Choroid plexus epithelial cell (primary cell): ENCODE measurements at places on chromosomes 12 and 14.

DNA sequence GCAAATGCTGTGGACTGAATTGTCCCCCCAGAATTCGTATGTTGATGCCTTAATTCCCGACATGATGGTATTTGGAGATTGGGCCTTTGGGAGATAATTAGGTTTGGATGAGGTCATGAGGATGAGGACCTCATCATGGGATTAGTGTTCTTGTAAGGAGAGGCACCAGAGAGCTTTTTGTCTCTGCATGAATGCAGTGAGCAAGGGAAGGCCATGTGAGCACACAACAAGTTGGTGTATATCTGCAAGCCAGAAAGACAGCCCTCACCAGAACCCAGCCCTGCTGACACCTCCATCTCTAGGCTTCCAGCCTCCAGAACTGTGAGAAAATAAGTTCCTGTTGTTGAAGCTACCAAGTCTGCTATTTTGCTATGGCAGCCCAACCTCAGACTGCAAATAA, 51.9 kb upstream of the SMCO2 start:
- no peak for DNase-seq

DNA sequence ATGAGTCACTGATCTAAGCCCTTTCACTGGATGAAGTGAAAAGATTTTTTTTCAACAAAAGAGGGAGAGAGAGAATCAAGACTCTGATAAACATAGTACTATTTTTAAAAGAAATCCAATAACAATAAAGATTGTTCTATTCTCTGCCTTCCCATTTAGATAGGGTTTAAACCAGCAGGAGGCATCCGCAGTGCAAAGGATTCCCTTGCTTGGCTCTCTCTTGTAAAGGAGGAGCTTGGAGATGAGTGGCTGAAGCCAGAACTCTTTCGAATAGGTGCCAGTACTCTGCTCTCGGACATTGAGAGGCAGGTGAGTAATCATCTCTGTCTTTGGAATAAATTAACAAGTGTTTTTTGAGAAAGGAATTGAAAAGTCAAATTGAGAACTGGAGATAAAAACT, 124.9 kb downstream of the DERA start:
- DNase-seq = no peak

- DNase-seq = no peak
Measured at GRCh38 chr14:68229423-68230100, 410.0 kb downstream of the RAD51B start.

GRCh38 chr12:27309995-27310315, 22.7 kb upstream of the BMAL2 start:
- DNase-seq = no peak

GRCh38 chr14:20789230-20789813, 8.3 kb downstream of the RNASE6 start:
- DNase-seq = no peak

- peak; percentile 61 for DNase-seq
Measured at GRCh38 chr12:25993901-25994651, 35.6 kb downstream of the RASSF8 start.
